ENCODE measurements at places on chromosomes 12 and 14.
A peak's percentile ranks its signal among the peaks of the same experiment; 100 is the strongest.

- DNase-seq: no peak
Measured at GRCh38 chr12:92641291-92641690, 61.5 kb upstream of the PLEKHG7 start.

GRCh38 chr12:28328967-28329366 lies 138.7 kb downstream of the CCDC91 start:
- DNase-seq: no peak

- no peak for DNase-seq
Measured at GRCh38 chr14:104315625-104316024, 177.2 kb downstream of the KIF26A start.

DNA sequence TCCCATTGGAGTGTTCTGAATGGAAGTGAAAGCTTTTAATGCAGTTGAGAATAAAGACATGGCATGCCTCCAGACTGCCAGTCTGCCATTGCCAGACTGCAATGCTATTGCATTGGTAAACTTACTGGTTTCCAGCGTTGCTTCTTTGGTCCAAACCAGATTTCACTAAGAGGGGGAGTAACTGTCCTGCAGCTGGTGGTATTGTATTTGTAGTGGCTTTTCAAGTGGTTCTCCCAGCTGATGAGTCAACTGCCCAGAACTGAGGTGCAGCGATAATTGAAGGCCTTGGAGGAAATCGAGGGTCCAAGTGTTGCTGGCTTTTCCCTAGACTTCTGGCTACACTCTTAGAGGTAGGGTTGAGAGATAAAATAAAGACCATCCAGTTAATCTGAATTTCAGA lies 31.9 kb downstream of the ERG28 start:
- DNase-seq: no peak

DNA sequence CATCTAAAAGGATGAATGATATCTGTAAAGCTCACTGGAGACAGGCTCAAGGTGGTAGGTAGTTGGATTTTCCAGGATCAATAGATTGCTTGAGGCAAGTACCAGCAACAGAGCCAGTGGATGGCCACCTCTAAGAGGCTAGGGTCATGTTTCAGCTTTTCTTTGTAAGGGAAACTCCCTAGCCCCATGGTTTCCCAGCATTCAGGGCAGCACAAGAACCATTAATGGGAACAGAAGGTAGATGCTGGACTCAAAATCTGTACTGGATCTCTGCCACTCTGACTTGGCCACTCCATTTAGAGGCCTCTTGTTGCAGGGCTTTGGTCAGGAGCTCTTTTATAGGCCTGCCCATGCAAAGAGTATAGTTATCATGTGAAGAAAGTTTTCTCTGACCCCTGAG lies 76.1 kb upstream of the DYRK2 start:
- DNase-seq: no peak

- no peak for DNase-seq
Measured at GRCh38 chr12:97940629-97941028, 478.0 kb downstream of the RMST start.

GRCh38 chr14:33805593-33805992 lies 145.3 kb downstream of the EGLN3 start:
- DNase-seq: no peak

DNA sequence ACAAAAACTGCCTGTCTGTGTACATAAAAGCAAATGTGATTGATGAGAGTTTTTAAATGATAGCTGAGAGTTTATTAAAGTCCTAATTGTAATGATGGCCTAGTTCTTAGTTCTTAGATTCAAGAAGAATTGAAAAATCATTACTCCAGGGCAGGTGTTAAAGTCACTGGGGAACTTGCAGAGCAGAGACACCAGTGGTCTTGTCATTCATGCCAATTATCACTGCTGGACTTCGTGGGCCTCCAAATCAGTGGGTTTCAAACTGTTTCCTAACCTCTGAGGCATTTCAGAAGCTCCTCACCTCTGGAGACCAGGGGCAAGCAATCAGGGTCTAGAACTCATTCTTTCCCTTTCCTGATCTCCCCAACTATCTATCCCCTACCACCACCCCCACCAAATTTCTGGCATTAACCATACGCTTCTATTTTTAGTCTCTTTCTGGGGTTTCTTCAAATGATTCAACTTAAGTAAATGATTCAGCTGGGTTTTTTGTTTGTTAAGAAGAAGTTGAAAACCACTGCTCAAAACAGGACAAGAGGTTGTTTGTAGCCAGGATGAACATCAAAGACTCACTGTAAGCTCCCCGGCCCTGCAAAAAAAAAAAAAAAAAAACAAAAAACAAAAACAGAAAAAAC lies 80.1 kb downstream of the CEP83 start:
- DNase-seq: no peak

GRCh38 chr12:30970559-30971197 lies 44.1 kb downstream of the TSPAN11 start:
- DNase-seq: no peak

- DNase-seq: no peak
Measured at GRCh38 chr14:24280797-24281460, 9.5 kb upstream of the RABGGTA start.

DNA sequence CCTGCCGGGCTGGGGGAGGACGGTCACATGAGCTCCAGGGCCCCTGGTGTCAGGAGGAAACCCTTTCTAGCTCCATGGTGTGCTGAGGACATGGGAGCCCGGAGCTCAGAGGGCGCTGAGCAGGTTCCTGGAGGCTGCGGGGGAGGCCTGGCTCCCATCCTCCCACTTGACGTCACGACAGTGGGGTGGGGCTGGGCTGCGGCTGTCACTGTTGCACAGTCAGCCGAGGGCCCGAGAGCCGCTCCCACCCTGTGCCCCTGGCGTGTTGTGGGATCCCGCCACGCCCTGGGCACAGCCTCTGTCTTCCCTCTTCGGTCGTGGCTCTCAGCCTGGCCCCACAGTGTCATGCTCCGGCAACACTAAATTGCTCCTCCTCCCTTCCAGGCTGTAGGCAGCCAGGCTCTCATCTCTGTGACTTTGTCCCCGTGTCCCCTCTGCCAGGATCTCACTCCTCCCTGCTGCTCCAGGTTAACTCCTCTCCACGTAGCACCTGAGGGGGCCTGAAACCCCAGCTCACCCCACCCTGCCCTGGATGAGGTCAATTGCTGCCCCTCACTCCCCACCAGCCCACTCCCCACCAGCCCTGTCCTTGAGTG lies 33.0 kb downstream of the BEGAIN start:
- peak; percentile 84 for DNase-seq

DNA sequence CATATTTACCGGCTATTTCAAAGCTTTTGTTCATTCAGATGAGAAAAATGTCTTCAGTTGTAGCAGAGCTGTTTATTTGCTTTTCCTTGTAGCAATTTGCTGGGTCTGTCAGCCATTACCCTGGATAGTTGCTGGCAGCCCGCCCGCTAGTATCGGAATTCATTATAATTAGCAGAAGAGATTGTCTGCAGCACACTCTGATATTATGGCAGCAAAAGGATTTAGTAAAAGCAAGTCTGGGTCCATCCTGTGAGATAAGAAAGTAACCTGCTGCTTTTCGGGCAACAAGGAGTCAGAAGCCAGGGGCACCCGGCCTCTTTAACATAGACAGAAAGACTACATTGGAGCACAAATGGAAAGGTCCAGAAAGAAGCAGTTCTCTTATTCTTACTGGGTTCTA lies 6.1 kb upstream of the SLC35E3 start:
- no peak for DNase-seq

DNA sequence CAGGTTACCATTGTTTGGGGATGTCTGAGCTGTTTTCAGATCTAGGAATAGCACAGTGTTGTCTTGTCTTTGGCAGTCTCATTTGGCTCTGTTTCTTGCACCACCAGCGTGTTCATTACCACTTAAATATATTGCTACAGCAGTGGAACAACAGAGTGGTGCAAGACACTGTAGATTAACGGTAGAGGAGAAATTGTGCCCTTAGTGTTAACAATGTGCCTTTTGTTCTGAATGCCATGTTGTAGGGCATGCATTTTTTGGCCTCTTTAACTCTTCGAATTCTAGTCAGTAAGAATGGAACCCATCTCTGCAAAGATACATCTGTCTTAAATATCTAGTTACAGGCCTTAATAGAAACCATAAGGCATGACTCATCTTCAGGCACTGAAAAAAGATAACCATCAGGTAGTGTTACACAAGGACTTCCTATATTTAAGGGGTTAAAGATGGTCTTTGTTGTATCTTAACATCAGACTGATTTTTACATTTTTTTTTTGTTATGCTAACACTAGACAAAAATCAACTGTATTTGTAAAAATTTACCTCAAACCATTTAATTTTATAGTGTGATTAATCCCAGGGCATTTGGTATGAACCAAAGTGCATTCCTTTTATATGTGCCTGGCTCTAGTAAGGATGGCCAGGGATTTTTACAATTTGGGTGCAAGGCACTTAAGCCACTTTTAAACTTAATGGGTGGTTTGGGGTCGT lies 12.9 kb downstream of the DYRK2 start:
- no peak for DNase-seq

- DNase-seq: peak; percentile 86
Measured at GRCh38 chr12:108643941-108644810, 10.5 kb upstream of the SELPLG start.

GRCh38 chr12:102763061-102763460 lies 154.0 kb downstream of the PAH start:
- DNase-seq: no peak

DNA sequence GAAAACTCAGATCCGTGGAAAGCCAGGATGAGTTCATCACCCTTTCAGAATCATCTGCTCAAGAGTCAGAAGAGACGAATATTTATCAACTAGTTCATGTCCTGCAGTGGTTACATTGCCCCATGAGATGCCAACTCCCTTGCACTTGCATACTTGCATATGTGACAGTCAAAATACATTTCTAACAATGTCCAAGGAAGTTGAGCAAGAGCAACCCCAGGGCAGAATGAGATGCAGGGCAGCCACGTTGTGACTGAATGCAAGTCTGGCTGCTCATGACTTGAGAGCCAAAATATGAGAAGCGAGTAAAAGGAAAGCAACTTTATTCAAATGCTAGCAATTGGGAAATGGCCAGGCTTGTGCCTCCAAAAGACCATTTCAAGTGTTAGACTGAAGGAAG lies 23.6 kb upstream of the UTP20 start:
- no peak for DNase-seq

DNA sequence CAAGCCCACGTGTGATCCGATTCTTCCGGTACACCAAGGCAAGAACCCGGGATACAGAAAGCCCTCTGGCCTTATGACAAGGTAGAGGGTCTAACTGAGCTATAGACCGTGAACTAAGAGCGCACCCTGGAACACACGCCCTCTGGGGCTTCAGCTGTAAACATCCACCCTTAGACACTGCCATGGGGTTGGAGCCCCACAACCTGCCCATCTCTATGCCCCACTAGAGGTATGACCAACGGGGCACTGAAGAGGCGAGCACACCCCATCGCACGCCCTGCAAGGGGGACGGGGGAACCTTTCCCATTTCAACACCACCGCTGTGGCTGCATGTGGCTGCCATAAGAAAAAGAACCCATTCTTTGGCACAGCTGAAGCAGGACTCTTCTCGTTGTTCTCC lies 1206.0 kb upstream of the TMEM132C start:
- no peak for DNase-seq

DNA sequence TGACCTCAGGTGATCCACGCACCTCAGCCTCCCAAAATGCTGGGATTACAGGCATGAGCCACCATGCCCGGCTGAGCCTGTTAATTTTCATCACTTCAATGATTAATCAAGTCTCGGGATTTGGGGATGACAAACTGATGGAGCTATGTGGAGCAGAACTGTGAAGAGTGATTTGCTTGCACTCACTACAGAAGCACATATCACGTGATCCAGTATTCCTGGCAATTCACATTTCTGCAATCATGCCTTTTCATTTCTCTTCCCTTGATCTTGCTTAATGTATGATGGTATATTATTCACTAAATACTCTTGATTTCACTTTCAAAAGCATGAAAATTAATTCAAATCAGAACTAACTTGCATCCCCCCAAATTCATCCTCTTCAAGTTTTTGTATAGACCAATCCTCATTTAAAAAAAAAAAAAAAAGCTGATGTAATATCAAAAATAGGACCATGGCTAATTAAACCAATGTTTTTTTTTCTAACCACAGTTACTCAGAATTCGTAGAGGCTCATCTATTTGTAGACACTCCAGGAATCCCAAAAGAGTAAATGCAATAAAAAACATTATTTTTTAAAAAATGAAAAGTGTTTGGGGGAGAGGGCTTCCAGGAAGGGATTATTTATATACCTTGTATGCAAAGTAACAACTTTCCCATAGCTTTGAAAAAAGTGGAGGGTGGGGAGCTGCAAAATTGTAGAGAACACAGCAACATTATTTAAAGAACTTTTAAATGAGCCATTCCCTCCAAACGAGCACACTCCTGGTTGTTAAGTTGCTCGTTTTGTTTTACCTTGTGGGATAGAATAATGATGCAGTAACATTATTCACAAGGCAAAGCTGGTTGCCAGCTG lies 7.0 kb upstream of the ATXN2 start:
- no peak for DNase-seq

- DNase-seq: no peak
Measured at GRCh38 chr12:52713960-52714886, 10.9 kb upstream of the KRT77 start.

- no peak for DNase-seq
Measured at GRCh38 chr12:46107591-46107990, 117.2 kb upstream of the SCAF11 start.

GRCh38 chr14:26526137-26526536 lies 71.7 kb downstream of the NOVA1 start:
- DNase-seq: no peak

GRCh38 chr14:89296281-89296745 lies 120.7 kb downstream of the FOXN3 start:
- DNase-seq: no peak

DNA sequence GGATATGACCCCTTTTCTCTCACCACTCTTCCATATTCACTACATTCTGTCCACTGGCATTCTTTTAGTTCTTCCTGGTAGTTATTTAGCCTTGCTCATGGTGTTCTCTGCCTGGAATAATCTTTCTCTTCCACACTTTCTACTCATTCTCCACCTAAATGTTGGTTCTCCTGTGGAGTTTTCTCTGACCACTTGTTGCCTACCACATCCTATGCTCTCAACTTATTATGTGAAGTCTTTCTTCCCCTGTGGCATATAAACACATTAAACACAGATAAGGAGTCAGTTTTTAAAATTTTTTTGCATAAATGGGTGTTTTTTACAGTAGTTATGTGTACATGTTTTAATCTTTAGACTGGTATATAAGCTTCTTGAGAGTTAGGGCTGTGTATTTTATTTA lies 3.3 kb upstream of the SMARCC2 start:
- DNase-seq: no peak

DNA sequence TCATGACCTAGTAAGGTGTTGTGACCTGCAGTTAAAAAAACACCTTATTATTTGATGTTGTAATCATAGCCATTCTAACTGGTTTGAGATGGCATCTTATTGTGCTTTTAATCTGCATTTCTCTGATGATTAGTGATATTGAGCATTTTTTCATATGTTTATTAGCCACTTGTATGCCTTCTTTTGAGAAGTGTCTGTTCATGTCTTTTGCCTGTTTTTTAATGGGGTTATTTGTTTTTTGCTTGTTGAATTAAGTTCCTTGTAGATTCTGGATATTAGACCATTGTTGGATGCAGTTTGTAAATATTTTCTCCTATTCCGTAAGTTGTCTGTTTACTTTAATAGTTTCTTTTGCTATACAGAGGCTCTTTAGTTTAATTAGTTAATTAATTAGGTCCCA lies 41.0 kb downstream of the PRORP start:
- no peak for DNase-seq
